ENCODE measurements at places on chromosomes 16 and 17.

GRCh38 chr17:42055027-42055426 is 4.6 kb upstream of the C17orf113 start:
- no peak for DNase-seq

- no peak for DNase-seq
Measured at GRCh38 chr17:58081646-58082340, 1.4 kb upstream of the DYNLL2 start.

GRCh38 chr16:53626161-53626560 is 77.5 kb downstream of the RPGRIP1L start:
- no peak for DNase-seq

DNA sequence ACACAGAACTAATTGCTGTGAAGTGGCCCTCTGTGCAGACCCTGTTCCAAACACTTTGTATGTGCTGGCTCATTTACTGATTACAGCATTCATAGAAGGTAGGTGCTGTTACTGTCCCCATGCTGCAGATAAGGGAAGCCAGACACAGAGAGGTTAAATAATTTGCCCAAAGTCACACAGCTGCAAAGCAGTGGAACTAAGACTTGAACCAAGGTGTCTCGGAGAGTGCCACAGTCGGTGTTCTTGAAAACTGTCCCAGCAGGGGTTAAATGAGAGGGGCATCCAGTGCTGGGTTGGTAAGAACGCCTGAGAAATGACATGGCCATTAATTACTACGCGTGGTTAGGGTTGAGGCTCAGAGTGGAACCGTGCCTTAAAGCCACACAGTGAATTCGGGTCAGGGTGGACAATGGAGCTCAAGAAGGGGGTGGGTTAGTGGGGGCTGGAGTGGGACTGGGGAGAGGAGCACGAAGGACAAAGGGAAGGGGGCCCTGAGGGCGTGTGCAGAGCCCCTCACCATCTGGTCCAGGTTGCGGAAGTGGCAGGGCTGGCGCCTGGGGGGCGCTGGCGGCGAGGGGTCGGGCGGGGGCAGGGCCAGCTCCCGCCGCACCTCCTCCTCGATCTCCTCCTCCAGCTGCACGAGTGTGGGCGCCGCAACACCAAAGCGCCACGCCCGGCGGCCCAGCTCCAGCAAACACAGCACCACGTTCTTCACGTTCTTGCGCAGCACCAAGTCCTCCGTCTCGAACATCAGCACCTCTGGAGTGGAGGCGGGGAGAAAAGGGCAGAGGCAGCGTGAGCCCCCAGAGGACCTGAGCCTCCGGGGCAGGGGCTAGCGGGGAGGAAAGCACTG is 3.3 kb downstream of the GAS2L2 start:
- DNase-seq, result no peak

DNA sequence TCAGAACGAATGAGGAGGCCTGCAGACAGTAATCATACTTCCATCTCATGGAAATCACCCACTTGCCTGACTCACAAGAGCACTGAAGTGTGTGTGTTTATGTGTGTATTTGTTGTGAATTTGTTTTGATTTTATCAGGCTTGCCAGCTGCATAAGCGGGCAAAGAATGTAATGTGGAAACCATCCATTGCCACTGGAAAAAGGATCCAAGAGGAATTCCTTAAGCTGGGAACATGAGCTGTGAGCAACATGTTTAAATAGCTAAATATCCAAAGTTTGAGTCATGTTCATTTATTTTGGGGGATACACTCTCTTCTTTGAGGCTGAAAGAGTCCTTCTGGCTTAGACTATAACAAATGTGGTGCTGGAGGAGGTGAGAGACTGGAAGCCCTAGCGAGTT is 198.4 kb upstream of the TBX2 start:
- no peak for DNase-seq

GRCh38 chr16:50745940-50746339 is 4.1 kb downstream of the CYLD start:
- DNase-seq, result no peak

GRCh38 chr16:48441106-48441505 is 55.9 kb upstream of the SIAH1 start:
- no peak for DNase-seq

DNA sequence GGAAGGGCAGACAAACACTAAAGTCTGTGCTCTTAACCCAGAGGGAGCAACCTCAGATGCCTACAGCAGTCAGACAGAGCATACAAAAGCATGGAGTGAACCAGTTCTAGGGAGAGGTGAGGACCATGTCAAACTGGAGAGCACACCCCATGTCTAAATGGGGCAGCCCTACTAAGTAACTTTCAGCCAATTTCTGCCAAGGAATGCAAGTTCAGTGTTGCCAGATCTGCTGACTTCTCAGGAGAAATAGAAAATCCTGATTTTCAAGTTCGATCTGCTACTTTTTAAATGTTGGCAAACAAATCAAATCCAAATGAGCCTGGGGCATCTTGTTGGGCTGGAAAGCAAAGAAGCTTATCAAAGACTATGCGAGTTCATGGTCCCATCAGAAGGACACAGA is 17.5 kb upstream of the SCNN1B start:
- DNase-seq, result no peak

DNA sequence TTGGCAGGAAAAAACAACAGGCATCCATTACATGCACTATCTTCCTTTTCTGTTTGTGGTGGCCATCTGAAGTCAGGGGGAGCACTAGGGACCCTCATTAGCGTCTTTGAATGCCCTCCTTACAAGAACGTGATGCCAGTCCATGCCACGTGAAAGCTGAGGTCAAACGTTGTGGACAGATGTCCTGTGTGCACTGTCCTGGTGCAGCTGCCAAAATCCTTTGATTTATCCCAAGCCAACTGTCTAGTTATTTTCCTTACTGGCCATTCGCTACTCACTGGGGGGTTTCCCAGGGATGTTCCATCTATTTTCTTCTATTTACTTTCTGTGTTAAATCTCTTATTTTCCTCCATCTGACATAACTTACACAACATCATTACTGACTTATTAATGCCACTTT is 135.7 kb downstream of the ABCA8 start:
- no peak for DNase-seq

Measured in CD4-positive, alpha-beta T cell (primary cell).